ENCODE measurements at places on chromosomes 4 and X.

GRCh38 chr4:21769404-21770147, 179.0 kb downstream of the KCNIP4 start:
- no peak for DNase-seq

DNA sequence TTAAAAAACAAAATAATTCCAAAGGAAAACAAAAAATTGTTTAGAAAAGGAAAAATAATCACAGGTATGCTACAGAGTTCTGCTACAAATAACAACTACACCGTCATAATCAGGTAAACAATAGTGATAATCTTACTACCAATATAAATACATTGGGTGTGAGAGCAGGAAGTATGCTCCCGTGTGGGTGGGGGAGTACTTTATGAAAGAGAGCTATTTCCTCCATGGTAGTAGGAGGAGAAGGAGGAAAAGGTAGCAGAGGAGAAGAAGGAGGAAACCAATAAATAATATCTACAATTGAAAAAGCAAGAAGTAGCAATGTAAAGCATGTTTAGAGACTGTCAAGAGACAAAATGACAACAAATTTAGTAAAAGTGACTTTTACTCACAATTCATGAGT, 35.1 kb downstream of the TEC start:
- no peak for DNase-seq

- DNase-seq, result no peak
These were observed 206.2 kb upstream of the PCDH18 start for GRCh38 chr4:137738375-137738990.

- DNase-seq, result no peak
These were observed 34.2 kb downstream of the BCOR start for GRCh38 chrX:40063555-40063954.

GRCh38 chr4:160846121-160846520, 1317.7 kb downstream of the FSTL5 start:
- DNase-seq, result no peak

GRCh38 chr4:184845367-184846021, 19.7 kb upstream of the ACSL1 start:
- no peak for DNase-seq

- DNase-seq, result no peak
These were observed 738.2 kb downstream of the ARAP2 start for GRCh38 chr4:35506161-35506560.

DNA sequence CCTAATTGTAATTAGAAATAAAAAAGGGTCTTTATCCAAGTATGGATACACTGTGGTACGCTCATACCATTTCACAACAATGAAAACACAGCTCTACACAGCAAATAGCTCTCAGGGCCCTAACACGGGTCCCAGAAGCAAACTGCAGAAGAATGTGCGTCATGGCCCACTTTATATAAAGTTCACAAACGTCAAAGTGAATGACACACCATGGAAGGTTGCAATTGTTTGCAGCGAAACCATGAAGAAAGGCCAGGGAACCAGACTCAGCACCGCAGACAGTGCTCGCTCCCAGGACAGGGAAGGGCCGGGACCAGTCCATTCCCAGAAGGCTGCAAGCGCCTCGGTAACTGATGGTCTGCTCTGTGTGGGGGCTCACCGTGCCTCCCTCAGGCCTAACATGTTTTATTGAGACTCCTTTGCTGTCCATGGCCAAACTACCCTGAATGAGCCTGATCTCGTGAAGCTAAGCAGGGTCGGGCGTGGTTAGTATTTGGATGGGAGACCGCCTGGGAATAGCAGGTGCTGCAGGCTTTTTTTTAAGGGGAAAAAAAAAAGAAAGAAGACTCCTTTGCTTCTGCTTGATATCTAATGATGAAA, 47.8 kb downstream of the ACOX3 start:
- DNase-seq, result no peak

DNA sequence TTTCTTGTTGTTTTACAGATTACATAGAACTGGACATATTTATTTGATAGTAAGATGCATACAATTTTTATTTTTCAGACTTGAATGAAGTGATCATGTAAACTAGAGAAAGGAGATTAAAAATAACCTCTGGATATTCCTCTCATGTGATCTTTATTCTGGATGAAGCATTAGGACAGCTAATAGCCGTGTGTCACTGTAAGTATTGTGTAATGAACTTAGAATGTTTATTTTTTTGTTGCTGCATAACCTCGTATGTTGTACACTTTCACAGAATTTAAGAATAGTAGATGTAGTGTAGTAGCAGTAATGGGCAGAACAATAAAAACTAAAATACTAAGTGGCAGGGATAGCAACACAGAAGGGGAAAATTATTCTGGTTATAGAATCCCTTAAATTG, 2094.5 kb upstream of the TENM3 start:
- DNase-seq, result no peak

DNA sequence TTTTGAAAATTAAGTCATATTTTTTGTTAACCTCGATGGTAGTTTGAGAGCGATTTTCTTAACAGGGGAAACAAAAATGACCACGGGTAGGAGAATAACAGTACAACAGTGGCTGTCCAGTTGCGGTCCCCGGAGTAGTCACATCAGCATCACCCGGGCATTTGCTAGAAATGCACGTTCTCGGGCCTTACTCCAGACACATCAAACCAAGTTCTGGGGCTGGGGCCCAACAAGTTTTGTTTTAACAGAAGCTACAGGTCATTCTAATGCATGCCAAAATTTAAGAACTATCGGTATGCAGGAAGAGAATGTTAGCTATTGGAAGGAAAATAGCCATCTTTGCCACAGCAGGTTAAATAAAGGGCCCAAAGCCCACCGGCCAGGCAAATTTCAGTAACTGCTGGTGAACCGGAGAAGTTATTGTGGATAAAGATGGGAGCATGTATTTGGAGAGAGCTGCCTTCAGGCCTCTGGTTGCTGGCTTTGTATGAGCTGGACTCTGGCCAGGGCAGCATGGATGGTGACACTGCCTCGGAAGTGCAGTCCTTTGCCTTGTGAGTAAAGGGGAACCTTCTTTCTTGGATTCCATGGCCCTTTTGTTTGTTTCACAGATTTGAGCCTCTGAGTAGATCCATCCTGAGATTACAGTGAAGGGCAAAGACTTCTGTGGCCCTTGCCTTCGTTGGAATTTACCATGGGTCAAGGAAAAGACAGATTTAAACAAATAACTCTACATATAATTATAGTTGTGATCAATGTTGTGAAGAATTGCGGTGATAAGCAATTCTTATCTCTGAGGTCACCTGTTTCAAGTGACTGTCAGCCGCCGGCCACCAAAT, 62.1 kb downstream of the TBC1D14 start:
- DNase-seq, result no peak

- DNase-seq, result no peak
These were observed 115.8 kb upstream of the BMPR1B start for GRCh38 chr4:94641702-94642560.

GRCh38 chr4:111991163-111991562, 154.1 kb upstream of the FAM241A start:
- no peak for DNase-seq

DNA sequence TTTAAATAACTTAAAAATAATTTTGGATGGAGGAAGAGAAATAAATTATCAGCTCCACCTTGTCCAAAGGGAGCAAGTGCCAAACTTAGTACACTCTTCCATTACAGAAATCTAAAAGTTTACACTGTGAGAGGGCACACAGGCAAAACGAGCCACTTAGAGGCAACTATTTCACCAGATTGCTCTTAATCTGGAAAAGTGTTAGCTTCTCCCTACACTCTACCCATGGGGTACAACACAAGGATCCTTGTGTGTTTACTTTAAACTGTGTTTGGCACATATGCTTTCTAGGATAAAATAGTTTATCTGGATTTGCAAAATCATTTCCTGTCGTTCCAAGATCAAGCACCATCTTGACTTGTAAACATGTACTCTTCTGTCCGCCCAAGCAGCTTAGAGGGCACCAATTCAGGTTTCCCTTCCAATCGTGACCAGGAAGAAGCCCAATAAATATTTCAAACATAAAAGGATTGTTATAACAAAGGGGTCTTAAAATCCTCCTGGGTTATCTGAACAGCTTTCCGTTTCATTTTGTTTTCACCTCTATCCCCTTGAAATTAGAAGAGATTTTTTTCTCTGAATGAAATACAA, 29.0 kb upstream of the KDR start:
- no peak for DNase-seq

GRCh38 chr4:101307899-101308298, 39.4 kb downstream of the PPP3CA start:
- DNase-seq, result no peak

GRCh38 chrX:19772822-19773628, 114.4 kb downstream of the SH3KBP1 start:
- no peak for DNase-seq

DNA sequence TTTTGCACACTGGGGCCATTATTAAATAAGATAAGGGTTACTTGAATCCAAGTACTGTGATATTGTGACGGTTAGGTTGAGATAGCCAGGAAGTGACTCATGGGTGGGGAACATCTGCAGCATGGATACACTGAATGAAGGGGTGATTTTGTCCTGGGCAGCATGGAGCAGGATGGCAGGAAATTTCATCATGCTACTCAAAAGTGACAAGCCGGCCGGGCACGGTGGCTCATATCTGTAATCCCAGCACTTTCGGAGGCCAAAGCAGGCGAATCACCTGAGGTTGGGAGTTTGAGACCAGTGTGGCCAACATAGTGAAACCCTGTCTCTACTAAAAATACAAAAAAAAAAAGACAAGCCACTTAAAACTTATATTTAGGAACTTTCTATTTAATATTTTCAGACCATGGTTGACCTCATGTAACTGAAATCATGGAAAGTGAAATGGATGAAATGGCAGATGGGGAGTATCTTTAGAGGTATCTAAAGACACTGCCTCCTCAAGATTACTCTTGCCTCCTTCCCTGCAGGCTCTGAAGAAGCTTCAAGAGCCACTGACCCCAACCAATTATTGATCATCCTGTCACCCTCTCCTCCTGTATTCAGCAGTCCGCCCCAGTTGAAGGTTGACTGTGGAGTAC, 3.9 kb upstream of the TRIM60 start:
- no peak for DNase-seq

DNA sequence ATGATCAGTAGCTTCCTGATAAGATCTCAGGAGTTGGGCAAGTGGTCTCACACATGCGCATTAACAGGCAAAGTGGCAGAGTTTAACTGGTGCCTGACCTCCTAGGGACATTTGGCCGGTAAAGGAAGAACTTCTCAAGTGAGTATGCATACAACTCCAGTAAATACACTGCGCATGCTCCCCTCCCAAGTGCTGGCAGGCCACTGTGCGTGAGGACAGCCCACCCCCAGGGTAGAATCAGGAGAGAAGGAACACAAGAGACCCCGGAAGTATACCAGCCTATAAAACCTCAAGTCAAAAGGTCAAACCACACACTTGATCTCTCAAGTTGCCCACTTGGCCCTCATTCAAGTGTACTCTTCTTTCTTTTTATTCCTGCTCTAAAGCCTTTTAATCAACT, 225.5 kb upstream of the ANKRD50 start:
- no peak for DNase-seq

GRCh38 chr4:154738426-154738825, 5.4 kb upstream of the LRAT start:
- DNase-seq, result no peak

GRCh38 chr4:3322059-3322550, 29.3 kb downstream of the RGS12 start:
- DNase-seq, result no peak

DNA sequence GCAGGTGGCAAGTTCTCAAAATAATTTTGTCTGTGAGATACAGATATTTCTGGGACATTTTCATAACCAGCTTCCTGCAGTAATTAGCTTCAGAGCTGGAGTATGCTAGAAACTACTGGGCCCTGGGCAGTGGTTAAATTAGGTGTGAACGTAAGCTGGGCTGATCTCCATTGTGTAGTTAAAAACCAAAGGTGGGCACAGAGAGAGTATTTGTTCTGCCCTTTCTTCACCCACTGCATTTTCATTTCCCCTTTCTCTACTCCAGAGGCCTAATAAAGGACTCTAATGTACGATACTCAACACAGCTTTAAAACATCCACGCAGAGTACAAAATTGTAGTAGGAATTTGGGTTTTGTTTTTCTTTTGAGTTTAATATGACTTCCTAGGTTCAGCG, 252.7 kb downstream of the SPRY1 start:
- no peak for DNase-seq

Data from stimulated activated CD4-positive, alpha-beta T cell treated with anti-CD3 and anti-CD28 coated beads, Interleukin-4, amount 100 ng/mL, for 24 hours (primary cell).